ENCODE measurements at places on chromosomes 4 and X. TPM values are rescaled to one million over a fixed set of nuclear protein-coding genes. Genes with fewer than 3 reads are reported as not detected.

- peak; percentile 64 for DNase-seq
Measured at GRCh38 chrX:130174045-130174704, 2.4 kb downstream of the RAB33A start.

- DNase-seq, result no peak
Measured at GRCh38 chr4:98203332-98204235, 57.6 kb upstream of the RAP1GDS1 start.

DNA sequence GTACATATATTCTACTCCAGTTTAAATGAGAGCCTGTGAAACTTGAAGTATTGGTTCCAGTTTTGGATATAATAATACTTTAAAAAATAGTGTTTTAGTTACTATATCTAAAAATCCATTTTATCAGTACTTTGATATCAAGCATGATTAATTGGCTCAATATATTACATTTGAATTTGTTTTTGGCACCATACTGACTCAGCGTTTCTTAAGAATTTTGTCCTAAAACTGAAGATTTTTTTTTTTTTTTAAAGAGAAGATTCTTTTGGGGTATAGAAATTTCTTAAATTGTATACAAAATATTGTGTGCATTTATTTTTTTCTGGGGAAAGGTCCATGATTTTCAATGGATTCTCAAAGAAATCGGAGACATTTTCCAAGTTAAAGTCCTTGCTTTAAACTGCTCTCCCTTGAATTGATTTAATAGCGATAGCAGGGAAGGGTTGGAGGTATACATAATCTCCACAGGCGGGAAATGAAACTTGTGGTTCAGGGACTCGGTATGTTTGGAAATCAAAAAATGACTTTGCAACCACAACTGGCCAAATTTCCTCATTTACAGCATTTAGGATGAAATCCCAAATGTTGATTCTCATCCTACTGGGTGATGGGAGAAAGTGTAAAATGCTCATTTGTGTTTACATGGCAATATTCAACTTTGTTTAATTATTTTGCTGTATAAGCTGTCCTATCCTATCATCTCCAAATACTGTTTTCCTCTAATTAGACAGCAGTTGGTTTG lies 62.3 kb downstream of the TMA16 start:
- no peak for DNase-seq

GRCh38 chr4:21290562-21290961 lies 590.3 kb downstream of the PACRGL start:
- no peak for DNase-seq

SERTM2 gene
- not detected for total RNA-seq

RPGR gene
- total RNA-seq, result 4.2 TPM

GNRHR gene
- not detected for total RNA-seq
